ENCODE measurements at places on chromosomes 3 and 15. TPM values are rescaled to one million over a fixed set of nuclear protein-coding genes. Genes with fewer than 3 reads are reported as not detected.

- H3K27ac ChIP-seq = no peak overlapping the region
- H3K36me3 ChIP-seq = no peaks in the 10 kb centered on the region
- DNase-seq = no peak
- H3K27me3 ChIP-seq = no peaks in the 10 kb centered on the region
- H3K4me1 ChIP-seq = no peaks in the 10 kb centered on the region
Measured at GRCh38 chr3:56308471-56308870, 159.8 kb downstream of the ERC2 start.

GRCh38 chr15:28921336-28921735, 35.6 kb downstream of the APBA2 start:
- no peak overlapping the region for H3K27ac ChIP-seq
- H3K4me3 ChIP-seq = no peak overlapping the region
- no peak for DNase-seq
- no peaks in the 10 kb centered on the region for H3K4me1 ChIP-seq

DNA sequence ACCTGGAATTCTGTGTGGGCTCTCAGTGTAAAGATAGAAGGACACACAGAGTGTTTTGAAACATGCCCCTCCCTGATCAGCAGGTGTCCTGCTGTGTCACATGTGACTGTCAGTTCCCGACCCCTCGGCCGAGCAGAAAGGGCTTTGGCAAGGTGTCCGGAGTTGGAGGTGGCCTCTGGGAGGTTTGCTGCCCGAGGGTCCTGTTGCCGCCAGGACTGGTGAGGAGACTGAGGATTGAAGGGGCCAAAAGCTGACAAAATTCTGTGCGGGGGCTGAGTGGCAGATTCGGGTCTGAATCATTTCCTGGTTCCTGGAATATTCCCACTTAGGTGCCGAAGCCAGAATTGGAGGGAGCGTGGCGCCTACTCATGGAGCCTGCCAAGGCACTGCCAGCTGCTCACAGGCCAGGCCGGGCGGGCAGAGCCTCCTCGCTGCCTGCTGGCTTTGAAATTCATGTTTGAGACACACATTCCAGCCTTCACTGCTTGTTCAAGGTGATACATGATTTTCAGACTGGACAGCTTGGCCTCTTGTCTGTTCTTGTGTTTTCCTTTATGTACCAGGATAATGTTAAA, 83.8 kb downstream of the APBA2 start:
- no peak overlapping the region for H3K4me3 ChIP-seq
- no peaks in the 10 kb centered on the region for H3K4me1 ChIP-seq
- H3K27me3 ChIP-seq = no peaks in the 10 kb centered on the region
- H3K27ac ChIP-seq = no peak overlapping the region

- H3K4me3 ChIP-seq = no peak overlapping the region
- no peaks in the 10 kb centered on the region for H3K27me3 ChIP-seq
- peak; percentile 8 for DNase-seq
- no peak overlapping the region for H3K27ac ChIP-seq
- H3K36me3 ChIP-seq = no peaks in the 10 kb centered on the region
- peaks cover 22% of the 10 kb centered on the region for H3K4me1 ChIP-seq
Measured at GRCh38 chr3:52126036-52126435, 28.2 kb downstream of the POC1A start.

DNA sequence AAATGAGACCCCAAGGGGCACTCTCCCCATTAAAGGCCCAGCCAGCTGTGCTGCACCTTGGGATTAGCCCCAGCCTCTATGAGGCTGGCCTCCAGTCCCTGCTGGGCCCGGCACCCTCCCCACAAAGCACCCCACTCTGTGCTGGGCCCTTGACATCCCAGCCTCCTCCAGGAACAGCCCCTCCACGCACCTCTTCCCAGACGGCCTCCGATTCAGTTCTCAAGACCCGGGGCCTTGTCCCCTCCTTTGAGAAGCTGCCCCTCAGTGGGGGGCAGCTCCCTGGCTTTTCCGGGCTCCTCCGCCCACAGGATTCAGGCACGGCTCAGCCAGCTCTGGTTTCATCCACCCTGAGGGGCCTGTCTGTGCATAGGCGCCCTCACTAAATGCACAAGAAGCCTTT, 144.1 kb downstream of the LRRK1 start:
- H3K27me3 ChIP-seq = no peaks in the 10 kb centered on the region
- peaks cover 6% of the 10 kb centered on the region for H3K36me3 ChIP-seq
- no peak overlapping the region for H3K27ac ChIP-seq
- H3K4me3 ChIP-seq = no peak overlapping the region
- H3K4me1 ChIP-seq = peaks cover 22% of the 10 kb centered on the region

NR2E3 gene
- not detected for total RNA-seq

TBC1D5 gene
- total RNA-seq = 23.7 TPM

- no peak for DNase-seq
- no peaks in the 10 kb centered on the region for H3K4me1 ChIP-seq
- H3K4me3 ChIP-seq = no peak overlapping the region
- no peaks in the 10 kb centered on the region for H3K36me3 ChIP-seq
- no peaks in the 10 kb centered on the region for H3K27me3 ChIP-seq
- no peak overlapping the region for H3K27ac ChIP-seq
Measured at GRCh38 chr3:170196833-170197232, 15.3 kb upstream of the PHC3 start.
